Kidney epithelial cell (primary cell): ENCODE measurements at places on chromosomes 7 and 10. TPM values are rescaled to one million over a fixed set of nuclear protein-coding genes. Genes with fewer than 3 reads are reported as not detected.

A1CF gene
- not detected in 2 replicates for total RNA-seq

DNA sequence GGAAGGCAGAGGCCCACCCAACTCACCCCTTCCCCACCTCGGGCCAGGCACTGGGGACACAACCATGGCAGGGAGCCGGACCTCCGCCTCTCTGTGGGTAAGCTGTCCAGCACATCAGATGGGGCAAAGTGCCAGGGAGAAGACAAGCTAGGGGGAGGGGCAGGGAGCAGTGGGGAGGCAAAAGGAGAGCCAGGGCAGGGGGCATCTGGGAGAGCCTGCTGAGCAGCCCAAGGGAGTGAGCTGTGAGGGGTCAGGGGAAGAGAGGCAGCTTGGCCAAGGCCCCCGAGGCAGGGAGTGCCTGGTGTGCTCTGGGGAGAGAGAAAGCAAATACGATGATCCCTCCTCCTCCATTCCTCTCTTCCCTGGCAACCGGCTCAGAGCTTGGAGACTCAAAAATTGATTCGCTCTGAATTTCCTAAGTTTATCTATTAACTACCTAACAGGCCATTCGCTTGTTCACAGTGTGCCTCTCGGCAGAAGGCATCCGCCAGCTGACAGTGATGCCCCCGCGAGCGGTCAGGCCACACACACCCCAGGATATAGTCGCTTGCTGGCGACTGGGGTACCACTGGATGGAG is 4.5 kb downstream of the CAMK2B start:
- DNase-seq: no peak

DNA sequence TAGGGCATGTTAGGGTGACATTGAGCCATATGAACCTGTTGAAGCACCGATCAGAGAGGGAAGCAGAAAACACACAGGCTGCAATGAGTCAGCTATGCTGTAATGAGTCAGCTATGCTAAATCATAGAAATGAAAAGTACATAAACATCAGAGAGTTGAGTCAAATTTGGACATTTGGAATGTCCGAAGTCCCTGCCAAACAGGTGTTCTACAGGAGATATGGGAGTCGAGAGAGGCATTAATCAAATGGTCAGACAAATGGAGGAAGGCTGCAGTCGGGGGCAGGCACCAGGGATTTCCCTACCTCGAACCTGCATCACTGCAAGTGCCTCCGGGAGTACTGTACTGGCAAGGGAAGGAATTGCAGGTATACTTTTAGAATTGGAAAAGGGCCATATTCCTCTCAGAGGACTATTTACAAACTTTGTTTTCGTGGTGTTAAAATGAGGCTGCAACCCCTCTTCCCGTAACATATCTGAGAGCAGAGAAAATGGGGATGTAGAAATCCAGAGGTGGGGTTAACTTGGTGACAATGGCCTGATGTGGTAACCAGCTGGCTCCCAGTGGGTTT is 8.8 kb upstream of the ZC3HAV1 start:
- DNase-seq: peak; percentile 38

SLC16A9 gene
- 10.0 and 10.4 TPM in 2 replicates for total RNA-seq

MUC3A gene
- total RNA-seq: 0.17 and 0.34 TPM in 2 replicates

DNA sequence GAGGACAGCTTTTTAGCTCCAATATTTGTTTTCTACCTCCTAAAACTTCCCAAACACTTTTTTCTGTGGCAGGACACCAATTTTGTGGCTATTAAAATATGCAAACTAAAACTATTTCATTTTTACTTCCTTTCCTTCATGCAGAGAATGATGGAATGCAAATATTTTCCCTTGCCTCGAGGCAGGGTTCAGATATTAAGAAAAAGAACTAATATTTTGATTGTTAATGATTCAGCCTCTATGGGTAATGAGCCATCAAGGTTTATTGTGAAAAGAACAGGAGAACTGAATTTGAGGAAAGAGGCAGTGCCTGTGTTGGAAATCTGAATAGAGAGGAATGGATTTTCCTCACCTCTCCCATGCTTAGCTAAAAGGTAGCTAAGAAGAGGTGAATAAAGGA is 43.1 kb upstream of the CASD1 start:
- no peak for DNase-seq

- no peak for DNase-seq
Observed at GRCh38 chr7:30331338-30331737, 46.9 kb downstream of the ZNRF2 start.

CCDC126 gene
- 14.2 and 18.0 TPM in 2 replicates for total RNA-seq

NPC1L1 gene
- total RNA-seq: 0.96 and 1.5 TPM in 2 replicates

DNA sequence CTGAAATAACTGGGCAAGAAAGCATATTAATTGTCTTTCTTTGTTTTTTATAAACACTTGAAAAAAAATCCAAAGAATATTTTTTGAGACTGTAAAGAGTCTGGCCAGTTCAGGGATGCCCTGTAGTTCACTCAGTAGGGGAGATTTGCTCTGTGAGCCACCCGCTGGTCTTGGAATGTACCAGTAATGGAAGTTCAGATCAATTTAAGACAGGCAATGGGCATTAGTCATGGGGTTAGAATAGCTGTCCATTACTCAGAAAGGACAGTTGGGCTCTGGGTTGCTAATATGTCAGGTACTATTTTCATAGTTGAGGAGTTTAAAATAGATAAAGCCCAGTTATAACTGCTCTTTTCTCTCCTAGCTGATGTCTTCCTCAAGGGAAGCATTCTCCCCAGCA is 38.7 kb downstream of the A1CF start:
- DNase-seq: no peak

SOSTDC1 gene
- total RNA-seq: 0.08 TPM in 1 of 2 replicates, not detected in the other

DNA sequence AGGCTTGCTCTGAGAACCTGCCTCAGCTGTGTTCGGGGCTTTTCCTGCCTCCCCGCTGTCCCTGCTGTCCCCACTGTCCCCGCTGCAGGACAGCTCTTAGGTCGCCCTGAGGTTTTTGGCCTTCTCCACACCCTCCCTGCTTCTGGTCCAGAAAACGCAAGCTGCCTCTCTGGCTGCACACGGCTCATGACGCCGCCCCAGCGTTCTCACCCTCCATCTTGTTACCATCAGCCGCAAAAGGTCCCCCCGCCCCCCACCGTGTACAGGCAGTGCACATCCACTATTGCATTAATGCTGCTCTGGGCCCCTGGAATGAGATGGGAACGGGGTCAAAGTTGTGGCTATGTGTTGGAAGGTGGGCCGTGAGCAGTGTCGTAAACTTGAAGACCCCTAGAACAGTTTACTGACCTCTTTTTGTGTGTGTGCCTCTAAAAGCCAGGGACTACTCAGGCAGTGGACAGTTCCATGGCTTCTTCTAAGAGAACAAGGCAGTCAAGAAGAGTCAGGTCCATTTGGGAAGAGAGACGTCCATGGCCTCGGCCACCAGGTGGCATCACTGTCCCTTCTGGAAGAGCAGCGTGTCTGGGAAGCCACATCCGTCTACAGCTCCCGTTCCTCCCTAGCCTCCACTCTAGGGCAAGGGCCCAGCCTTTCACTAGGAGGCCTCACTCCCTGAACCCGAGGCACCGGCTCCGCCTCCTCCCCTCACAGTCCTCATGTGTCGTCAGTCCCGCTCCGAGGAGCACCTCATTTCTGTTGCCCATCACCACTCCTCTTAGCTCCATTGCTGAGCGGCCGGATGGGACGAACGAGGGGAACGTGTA is 38.5 kb upstream of the MKRN1 start:
- no peak for DNase-seq
